NCI-H2107 (cell line): ENCODE measurements at places on chromosomes 3 and 15.

- DNase-seq: no peak
Measured at GRCh38 chr3:194000712-194001111, 135.2 kb upstream of the HES1 start.

DNA sequence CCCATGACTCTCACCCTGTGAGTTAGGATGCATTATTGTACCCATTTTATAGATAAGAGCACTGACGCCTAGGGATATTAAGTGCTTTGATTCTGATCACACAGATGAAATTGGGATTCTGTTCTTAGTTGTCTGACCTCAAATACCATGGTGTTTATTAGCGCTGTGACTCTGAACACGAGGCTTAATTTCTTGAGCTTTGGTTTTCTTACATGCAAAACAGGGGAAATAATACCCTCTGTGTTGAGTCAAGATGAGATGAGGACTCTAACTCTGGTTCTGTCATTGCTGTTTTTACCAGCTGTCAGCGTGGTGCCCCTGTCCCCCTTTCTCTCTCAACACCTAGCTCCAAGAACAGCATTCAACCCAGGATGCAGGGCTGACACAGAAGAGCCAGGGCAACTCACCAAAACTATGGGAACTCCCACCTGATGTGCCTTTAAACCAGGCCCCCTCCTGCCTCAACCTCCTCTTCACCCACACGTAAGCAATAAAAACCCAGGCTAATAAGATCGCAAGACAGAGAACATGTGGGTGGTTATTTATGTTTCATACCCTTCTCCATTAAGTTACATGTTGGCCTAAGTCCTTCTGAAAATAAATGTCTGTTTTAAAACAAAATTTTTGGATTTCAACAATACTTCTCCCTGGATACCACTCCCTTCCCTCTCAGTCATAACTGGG is 100.1 kb upstream of the SPATA12 start:
- no peak for DNase-seq

DNA sequence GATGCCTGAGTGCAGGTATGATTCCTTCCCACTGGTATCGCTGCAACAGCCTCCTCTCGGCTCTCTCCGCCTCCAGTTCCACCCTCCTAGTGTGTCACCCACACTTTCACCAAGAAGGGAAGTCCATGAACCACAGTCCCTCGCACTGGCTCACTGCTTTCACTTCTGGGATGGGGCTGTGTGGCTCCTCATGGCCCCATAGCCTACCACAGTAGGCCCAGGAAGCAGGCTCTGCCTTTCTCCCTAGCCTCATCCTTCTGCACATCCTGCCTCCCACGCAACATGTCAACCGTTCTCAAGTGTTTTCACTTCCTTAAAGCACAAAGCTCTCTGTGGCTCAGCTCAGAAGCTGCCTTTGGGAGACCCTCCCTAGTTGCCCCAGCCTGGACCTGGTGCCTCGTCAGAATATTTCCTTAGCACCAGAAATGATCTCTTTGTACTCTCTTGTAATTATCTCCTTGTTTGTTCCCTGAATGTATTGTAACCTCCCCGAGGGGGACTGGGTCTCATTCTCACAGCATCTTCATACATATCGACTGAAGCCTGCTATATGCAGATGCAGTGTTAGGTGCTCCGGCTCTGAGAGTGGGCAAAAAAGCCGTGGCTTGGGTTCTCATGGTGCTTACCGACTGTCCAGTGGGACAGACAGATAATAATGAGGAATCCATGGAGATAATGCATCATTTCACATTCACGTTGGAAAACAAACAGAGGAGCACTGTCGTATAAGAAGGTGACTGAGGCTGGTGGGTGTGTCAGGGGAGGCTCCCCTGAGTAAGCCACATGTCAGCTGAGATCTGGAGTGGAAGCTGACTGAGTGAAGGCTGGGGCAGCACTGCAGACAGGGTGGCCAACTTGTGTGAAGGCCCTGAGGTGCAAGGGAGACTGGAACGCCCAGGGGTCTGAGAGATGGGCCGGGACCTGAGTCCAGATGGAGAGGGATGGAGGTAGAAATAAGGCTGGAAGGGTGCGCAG is 107.1 kb downstream of the DGKG start:
- DNase-seq: no peak

GRCh38 chr3:140552898-140553297 is 125.0 kb upstream of the TRIM42 start:
- no peak for DNase-seq

- peak; percentile 99 for DNase-seq
Measured at GRCh38 chr3:184338511-184338945, 1.1 kb downstream of the FAM131A start.

GRCh38 chr3:122030381-122031122 is 8.5 kb upstream of the ILDR1 start:
- no peak for DNase-seq

- DNase-seq: no peak
Measured at GRCh38 chr3:30077746-30078145, 528.7 kb upstream of the TGFBR2 start.
